ENCODE measurements at places on chromosomes 6 and 20. TPM values are rescaled to one million over a fixed set of nuclear protein-coding genes. Genes with fewer than 3 reads are reported as not detected.

Gene SLC24A3
- total RNA-seq: 0.64 TPM

Gene TRAPPC3L
- not detected for total RNA-seq

Gene ATG5
- total RNA-seq: 20.6 TPM

Gene TNFRSF21
- 20.0 TPM for total RNA-seq

Gene TMEM170B
- 1.0 TPM for total RNA-seq

Gene SPATA2
- total RNA-seq: 3.5 TPM

Gene PROKR2
- total RNA-seq: not detected

Gene LBP
- 1.3 TPM for total RNA-seq

Gene RIMS4
- total RNA-seq: not detected

Gene ANKEF1
- total RNA-seq: 0.72 TPM

Gene PNRC1
- 60.4 TPM for total RNA-seq

Gene GPR31
- total RNA-seq: not detected

Gene DSP
- total RNA-seq: 2.2 TPM

Gene NUP43
- total RNA-seq: 19.6 TPM

Gene STK4
- 16.4 TPM for total RNA-seq

Gene DNMT3B
- 2.3 TPM for total RNA-seq

Gene UNC5CL
- total RNA-seq: 0.13 TPM
